Motor neuron (in vitro differentiated cells): ENCODE measurements at places on chromosomes 11 and 22.
A peak's percentile ranks its signal among the peaks of the same experiment; 100 is the strongest.

- ATAC-seq: no peak
Measured at GRCh38 chr11:109425554-109425953, 3.6 kb downstream of the C11orf87 start.

GRCh38 chr11:123428116-123428715 is 1.9 kb upstream of the GRAMD1B start:
- ATAC-seq: no peak

DNA sequence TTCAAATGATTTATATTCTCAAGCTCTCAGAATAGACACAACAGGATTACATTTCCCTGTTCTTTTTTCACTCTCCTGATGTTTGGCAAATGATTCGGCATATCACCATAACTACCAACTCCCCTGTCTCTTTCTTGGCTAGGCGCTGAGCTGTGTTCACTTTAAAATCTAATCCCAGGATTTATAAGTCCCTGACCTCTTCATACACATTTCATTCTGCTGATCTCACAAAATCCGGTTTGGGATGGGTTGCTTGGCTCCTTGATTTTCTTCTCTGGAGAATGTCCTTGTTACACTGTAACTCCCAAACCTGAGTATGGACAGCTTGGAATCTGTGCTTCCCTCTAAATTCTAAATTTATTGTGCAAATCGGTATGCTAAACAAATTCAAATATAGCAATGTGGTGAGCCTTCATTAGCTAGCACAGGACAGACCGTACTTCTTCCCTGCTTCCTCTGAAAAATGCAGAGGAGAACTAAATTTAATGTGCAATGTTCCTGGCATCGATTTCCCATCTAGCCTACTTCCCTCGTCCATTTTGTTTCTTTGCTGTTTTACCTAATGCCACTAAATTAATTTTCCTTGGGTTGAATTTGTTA is 858.5 kb upstream of the FAT3 start:
- ATAC-seq: no peak

DNA sequence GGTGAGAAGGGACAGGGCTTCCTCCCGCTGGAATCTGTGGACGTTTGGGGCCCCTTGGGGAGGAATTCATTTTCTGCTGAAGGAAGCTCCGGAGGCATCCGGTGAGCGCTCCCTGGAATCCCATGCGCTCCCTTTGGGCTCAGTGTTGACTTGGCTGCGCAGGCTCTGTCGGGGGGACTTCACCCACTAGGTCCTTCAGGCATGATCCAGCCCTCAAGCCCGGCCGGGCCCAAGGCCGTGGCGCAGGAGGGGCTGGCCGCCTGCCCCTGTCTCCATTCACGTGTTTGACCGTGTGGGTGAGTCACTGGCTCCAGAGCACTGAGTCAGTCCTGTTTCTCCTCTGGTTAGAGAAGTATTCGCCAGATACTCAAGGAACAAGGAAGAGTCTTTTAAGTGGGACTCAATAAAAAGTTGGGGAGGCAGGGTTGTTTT is 1.4 kb downstream of the CTTN start:
- peak; percentile 42 for ATAC-seq

DNA sequence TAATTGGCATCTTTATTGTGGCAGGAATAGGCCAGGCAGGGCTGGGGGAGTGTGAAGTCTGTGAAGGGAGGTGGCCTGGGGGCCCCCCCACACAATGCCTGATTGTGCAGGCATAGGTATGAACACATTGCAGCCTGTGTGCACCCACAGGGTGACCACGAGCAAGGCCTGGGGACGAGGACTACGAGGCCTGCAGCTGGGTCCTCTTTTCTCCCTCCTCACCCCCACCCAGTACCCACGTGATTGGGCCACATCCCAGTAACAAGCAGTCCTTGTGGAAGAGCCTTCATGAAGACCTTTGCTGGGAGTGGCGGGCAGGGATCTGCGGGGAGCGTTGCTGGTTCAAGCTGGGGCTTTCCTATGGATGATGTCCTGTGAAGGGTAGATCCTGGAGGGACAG is 29.3 kb downstream of the ZBTB16 start:
- no peak for ATAC-seq

GRCh38 chr11:71340086-71340606 is 87.8 kb upstream of the SHANK2 start:
- ATAC-seq: no peak

- ATAC-seq: no peak
Measured at GRCh38 chr22:37126882-37127281, 17.4 kb upstream of the TMPRSS6 start.

- no peak for ATAC-seq
Measured at GRCh38 chr22:49965091-49966040, 4.8 kb downstream of the PIM3 start.

DNA sequence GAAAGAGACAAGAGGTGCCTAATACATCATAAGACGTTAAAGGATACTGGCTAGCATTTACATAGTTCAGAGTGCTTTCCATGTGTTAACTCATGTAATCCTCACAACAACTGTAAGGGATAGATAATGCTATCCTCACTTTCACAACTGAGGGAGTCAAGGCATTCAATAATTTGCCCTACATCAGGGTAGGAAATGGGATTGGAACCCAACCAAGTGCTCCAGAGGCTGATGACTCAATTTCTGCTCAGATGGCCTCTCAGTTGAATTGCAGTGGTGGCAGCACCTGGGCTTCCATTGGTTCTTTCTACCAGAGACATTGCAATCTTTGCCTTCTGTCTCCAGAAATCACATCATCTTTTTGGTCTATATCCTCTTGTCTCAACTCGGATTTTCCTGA is 232.9 kb downstream of the ETS1 start:
- ATAC-seq: no peak

DNA sequence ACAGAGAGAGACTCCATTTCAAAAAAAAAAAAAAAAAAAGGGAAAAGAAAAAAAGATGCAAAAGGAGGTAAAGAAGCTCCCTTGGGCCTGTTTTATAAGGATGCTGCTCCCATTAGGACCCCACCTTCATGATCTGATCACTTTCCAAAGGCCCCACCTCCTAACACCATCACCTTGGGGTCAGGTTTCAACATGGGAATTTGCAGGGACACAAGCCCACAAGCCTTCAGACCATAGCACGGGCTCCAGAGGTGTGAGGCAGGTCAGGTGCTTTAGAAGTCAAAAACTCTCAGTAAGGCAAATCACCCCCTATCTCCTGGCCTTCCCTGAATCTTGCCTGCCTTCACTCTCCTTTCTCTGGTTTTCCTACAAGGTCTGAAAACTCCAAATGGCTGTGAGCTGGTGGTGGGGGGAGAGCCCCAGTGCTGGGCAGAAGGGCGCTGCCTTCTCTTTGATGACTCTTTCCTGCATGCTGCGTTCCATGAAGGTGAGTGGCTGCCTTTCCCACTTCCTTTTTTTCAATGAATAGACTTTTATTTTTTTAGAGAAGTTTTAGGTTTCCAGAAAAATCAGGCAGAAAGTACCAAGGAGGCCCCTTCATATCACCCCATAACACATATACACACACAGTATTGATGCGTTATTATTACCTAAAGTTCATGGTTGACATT is 13.2 kb downstream of the ASPHD2 start:
- ATAC-seq: no peak

DNA sequence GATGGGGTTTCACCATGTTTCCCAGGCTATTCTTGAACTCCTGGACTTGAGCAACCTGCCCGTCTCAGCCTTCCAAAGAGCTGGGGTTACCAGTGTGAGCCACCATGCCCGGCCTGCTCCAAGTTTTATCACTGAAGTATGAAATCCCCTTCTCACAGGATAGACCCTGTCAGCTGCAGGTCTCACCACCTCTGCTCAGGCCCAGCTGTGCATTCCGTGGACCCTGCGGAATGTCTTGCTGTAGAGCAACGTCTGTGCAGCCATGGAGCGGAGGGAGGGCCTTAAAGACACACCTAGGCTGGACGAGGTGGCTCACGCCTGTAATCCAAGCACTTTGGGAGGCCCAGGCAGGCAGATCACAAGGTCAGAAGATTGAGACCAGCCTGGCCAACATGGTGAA is 625.4 kb downstream of the BRD1 start:
- no peak for ATAC-seq

- ATAC-seq: no peak
Measured at GRCh38 chr11:35611741-35612140, 6.5 kb upstream of the FJX1 start.

DNA sequence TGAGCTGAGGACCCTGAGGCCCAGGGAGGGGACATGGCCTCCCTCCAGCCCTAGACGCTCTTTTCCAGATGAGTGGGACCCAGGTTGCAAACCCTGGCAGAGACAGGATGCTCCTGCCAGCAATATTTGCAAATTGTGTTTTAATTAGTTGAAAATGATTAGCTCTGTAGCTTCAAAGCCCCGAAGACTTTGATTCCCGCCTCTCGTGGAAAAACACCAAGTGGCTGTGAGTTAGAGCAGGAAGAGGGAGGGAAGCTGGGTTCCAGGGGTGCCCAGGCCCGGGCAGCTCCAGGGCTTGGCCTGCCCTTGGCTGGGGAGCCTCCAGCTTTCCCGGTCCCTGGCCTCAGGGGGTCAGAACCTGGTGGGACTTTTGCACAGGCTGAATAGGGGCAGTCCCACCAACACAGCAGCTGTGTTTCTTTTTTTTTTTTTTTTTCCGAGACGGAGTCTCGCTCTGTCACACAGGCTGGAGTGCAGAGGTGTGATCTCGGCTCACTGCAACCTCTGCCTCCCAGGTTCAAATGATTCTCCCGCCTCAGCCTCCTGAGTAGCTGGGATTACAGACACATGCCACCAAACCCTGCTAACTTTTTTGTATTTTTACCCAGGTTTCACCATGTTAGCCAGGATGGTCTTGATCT is 101.6 kb upstream of the RTL6 start:
- ATAC-seq: no peak

DNA sequence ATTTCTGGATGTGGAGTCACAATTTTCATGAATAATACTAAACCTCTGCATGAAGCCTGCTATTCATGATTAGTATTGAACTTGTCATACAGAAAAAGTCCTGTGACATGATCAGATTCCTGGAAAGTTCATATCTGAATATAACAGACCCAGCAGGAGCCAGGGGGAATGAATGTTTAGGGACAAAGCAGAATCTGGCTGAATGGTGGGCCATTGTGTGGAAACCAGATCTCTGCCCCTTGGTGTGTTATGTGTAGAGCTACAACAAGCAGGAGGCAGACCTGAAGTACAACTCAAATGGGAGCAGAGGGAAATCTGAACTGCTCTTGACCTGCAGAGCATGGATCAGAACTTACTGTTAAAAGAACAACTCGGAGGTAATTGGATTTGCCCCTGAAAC is 30.3 kb downstream of the KREMEN1 start:
- ATAC-seq: no peak

DNA sequence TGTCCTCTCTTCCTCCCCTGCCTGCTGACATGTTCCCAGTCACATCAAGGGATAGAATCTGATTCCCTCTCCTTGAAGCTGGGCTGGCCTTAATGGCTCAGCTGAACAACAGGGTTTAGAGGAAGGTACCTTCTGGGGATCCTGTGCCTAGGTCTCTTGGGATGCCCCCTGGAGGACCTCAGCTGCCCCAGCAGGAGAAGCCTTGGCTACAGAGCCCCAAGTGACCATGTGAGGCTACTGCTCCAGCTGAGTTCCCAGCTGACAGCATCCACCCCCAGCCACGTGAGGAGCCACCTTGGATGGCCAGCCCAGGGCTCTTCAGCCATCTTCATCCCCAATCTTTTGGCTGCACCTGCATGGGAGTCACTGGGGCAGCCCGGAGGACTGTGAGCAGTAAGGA is 1499.3 kb downstream of the TBC1D22A start:
- ATAC-seq: no peak
